Activated CD4-positive, alpha-beta T cell treated with anti-CD3 and anti-CD28 coated beads, Interleukin-2, Interleukin-4, amounts not matched to agents 100 ng/mL and 50 ng/mL, durations not matched to agents 16 hours and 8 hours (primary cell): ENCODE measurements at places on chromosomes 13 and 19.
A peak's percentile ranks its signal among the peaks of the same experiment; 100 is the strongest.

- no peak for DNase-seq
These were observed 51.1 kb downstream of the FAM216B start for GRCh38 chr13:42832341-42833096.

GRCh38 chr19:10238172-10238783 lies 7.1 kb upstream of the S1PR2 start:
- DNase-seq, result no peak

- no peak for DNase-seq
These were observed 51.6 kb downstream of the SACS start for GRCh38 chr13:23381866-23382265.

DNA sequence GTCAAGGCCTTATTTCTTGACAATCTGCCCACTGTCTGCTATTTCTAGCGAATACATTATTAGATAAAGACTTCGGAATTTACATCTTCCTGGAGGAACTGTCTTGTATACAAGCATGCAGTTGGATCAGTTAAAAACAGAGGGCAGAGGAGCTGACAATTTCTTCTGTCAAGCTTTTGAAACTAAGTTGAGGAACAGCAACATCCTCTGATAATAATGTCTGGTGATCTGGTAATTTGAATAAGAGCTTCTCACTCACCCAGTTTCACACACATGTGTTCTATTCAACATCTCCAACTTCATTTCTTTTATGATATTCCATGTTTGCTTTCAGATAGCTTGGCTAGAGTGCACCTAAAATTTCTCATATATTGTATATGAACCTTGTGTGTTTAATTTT lies 50.2 kb downstream of the MTMR6 start:
- no peak for DNase-seq

- peak; percentile 84 for DNase-seq
These were observed 6.0 kb downstream of the SPRED3 start for GRCh38 chr19:38394488-38394887.

- DNase-seq, result no peak
These were observed 156.5 kb downstream of the LMO7 start for GRCh38 chr13:75792526-75793187.

DNA sequence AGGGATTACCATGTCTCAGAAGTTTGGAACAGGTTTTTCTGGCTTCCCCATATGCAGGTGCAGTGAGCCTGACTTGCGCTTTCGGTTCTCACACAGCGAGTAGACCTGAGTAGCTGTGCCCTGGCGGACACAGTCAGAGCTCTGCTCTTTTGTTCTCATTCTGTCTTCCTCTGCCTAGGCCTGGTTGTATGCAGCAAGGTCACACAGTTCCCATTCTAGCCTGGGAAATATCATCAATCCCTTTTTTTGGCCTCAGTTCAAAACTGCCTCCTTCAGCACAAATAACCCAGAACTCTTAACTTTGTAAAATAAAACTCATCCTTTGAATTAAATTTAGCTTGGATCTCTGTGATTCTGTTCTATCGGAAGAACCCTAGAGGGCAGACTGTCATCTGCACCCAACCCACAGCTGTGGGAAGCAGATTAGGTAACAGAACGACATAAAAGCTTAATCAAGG lies 10.2 kb downstream of the OXGR1 start:
- DNase-seq, result no peak

DNA sequence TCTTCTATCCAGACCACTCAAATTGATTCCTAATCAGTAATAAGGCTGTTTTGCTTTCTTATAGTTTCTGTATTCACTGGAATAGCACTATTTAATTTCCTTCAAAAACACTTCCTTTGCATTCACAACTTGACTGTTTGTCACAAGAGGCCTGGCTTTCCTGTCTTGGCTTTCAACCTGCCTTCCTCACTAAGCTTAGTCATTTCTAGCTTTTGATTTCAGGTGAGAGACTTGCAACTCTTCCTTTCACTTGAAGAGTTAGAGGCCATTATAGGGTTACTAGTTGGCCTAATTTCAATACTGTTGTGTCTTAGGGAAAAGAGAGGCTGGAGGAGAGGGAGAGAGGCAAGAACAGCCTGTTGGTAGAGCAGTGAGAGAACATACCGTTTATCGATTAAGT lies 47.0 kb downstream of the SACS start:
- peak; percentile 76 for DNase-seq

GRCh38 chr13:98233127-98233526 lies 56.1 kb upstream of the RNF113B start:
- DNase-seq, result no peak

DNA sequence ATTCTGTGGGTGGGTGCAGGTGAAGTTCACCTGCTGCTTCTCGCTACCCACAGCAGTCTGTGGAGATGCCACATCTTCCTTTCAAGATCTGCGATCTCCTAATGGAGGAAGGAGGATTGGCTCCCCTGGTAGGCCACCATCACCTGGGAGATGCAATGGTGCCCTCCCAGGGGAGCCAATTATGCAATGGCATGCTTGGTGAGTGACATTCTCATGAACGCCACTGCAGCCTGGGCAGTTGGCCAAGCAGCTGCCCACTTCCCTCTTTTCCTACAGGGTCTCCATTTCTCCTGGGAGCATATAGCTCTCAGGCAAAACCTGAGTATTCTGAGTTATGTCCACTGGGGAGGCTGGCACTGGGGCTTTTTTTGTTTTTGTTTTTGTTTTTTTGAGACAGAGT lies 83.5 kb upstream of the KCTD15 start:
- no peak for DNase-seq

- DNase-seq, result peak; percentile 67
These were observed 13.2 kb downstream of the NCAN start for GRCh38 chr19:19224852-19225494.

GRCh38 chr13:44609137-44609536 lies 33.0 kb upstream of the TSC22D1 start:
- no peak for DNase-seq

DNA sequence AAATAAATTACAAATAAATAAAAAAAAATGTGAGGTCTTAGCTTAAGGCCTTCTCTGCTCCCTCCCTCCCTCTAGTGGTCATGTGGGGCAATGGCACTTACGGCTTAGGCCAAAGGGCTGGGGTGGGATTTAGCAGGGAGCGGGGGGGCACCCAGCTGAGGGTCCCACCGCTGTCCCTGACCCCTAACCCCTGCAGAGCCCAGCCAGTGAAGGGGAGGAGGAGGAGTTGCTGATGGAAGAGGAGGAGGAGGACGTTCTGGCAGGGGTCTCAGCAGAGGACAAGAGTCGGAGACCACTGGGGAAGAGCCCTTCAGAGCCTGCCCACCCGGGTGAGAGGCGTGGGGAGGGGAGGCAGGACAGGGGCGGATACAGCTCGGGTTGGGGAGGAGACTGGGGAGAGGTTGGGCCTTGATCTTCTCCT lies 9.3 kb downstream of the MPND start:
- peak; percentile 65 for DNase-seq

DNA sequence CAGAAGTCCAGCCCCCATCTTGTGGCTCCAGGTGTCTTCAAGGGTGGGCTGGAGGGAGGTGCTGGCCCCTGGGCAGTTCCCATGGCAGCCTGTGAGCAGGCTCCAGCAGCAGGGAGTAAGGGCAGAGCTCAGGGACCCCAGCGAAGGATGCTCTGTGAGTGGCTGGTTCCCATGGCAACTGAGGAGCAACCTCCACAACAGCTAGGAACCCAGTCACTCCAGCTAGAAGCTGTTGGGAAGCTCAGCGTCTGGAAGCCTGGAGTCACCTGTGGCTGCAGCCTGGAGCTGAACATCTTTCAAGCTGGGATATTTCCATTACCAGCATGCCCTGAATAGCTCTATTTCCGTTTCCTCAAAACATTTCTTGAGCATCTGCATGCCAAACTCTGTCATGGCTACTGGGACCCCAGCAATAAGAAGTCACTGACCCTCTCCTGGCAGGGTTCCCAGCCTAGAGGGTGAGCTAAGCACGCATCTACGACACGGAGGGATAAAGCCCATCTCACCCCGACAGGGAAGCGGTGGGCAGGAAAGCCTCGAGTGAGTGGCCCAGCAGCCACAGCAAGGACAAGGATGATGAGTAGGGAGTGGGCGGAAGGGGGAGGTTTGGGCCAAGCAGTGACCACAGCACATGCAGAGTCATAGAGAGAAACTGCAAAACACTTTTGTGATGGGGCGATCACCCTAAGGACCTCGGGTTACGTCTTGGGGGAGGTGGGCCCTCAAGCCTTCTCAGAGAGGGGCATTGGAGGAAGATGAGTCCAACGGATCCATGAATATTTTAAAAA lies 52.6 kb downstream of the ALOX5AP start:
- DNase-seq, result no peak

GRCh38 chr13:110576070-110576394 lies 14.5 kb upstream of the RAB20 start:
- DNase-seq, result no peak

- DNase-seq, result no peak
These were observed 657.8 kb downstream of the DACH1 start for GRCh38 chr13:71209217-71209616.

- DNase-seq, result no peak
These were observed 163.6 kb downstream of the CACNA1A start for GRCh38 chr19:13342672-13343071.

- DNase-seq, result no peak
These were observed 39.6 kb upstream of the ADGRE1 start for GRCh38 chr19:6847828-6848200.

GRCh38 chr13:25771202-25771601 lies 280.6 kb downstream of the SHISA2 start:
- no peak for DNase-seq
